ENCODE measurements at places on chromosomes 16 and 17.
A peak's percentile ranks its signal among the peaks of the same experiment; 100 is the strongest.

DNA sequence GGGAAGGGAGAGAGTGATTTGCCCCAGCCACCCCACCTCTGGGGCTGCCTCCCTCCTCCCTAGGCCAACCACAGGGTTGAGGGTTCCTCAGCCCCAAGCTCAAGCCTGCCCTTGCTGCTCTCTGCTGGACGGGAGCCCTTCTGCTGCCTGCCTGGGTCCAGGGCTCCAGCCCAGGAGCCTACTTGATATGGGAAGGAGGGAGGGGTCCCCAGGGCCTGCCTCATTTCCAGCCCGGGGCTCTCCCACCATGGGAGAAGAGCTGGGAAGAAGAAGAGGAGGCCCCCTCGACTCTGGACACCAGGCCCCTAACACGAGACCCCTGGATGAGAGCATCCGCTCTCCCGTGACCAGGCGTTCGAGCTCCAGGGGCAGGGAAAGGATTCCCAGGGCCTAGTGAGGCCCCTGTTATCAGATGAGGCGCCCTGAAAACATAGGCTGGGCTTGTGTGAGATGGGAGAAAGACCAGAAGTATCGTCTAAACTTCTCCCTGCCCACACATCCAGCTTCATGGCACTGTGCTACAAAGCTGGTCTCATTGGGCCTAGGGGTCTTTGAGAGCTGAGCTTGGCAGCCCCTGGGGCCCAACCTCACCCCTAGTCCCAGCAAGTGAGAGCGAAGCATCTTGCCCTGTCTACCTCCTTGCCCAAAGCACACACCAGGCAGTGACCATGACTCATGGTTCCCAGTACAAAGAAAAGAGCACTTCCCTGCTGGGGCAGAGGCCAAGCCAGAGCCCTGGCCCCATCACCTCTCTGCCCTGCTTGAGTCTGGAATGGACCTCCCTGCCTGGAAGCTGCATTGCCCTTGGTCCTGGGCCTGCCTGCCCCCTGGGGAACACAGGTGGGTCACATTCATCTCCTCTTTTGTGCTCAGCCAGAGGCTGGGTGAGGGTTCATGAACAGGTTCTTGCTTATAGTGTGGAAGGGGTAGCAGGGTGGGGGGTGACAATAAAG, 987 bp downstream of the SLC16A5 start:
- DNase-seq: no peak

DNA sequence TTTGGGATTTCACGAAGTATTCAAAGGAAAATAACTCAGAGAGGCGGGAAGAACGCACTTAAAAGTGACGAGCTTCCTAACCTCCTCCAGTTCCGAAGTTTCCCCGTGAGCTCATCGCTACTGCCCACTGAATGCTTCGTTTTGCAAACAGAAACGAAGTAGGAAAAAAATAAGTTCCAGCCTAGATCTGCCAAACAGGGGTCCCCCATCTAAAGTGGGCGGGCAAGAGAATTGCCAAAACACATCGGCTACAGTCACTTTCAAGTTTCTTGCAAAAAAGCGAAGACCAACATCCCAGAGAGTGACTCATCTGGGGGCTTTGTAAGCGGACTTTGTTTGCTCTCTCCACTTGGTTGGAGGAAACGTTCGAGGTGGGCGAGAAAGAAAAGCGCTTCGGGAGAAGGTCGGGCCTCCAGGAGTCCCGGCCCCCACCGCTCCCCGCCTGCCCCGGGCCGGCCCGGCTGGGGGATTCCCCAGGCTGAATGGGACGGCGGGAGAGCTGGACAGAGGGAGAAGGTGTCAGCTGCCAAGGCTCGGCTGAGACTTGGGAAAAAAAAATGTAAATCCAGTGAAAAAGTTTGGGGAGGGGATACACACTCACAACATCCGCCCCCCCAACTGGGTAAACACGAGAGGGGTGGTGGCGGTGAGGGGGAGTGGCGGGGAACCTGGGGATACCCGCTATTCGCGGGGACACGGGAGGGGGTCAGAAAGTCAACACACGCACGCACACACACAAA, 1.0 kb downstream of the VEZF1 start:
- DNase-seq: no peak

DNA sequence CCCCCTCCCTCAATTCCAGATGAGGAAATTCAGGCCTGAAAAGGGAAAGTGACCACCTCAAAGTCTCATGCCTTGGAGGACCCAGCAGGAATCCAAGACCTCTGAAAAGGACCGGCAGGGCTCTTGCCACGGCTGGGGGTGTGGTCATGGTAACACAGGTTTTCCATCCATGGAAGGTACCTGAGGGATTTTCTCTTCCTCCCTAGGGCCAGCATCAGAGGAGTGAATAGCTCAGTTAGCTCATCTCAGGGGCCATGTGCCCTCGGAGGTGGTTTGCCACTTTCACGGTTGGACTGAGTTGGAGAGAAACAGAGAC, 1.3 kb downstream of the CIITA start:
- DNase-seq: no peak

DNA sequence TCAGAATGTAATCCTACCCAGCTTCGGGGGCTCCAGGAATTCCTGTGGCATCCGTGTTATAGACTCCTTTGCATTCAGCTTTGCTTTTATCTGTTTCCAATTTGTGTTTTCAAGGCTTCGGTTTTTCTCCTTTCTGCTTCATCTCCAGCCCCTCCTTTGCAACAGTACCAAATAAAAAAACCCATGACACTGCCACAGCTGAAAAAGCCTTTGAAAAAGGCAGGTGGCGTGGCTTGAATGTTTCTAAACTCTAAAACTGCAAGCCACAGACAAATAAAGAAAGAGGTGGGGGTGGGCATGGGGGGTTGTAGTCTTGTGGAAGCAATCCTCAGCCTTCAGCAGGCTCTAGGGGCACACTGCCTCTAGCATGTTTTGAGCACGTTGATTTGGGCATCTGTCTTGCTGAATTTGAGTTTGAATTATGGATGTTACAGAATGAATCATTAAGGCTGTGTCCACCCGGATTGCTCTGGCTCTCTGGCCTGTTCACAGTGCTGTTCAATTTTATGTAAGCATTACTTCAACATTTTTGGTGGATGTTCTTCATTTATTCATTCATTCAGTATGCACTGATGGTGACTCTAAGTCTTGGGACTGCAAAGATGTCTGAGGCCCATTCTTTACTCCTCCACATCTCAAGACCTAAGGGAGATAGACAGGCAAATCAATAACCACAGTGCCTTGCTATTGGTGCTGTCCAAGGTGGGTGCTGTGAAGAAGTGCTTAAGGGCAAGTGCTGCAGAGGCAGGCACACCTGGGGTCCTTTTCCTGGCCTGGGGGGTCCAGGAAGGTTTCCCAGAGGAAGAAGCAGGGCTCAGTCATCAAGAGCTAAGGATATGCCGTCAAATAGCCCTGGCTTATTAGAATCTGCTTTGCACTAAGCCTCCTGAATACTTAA, 77.4 kb downstream of the CDH13 start:
- DNase-seq: no peak

DNA sequence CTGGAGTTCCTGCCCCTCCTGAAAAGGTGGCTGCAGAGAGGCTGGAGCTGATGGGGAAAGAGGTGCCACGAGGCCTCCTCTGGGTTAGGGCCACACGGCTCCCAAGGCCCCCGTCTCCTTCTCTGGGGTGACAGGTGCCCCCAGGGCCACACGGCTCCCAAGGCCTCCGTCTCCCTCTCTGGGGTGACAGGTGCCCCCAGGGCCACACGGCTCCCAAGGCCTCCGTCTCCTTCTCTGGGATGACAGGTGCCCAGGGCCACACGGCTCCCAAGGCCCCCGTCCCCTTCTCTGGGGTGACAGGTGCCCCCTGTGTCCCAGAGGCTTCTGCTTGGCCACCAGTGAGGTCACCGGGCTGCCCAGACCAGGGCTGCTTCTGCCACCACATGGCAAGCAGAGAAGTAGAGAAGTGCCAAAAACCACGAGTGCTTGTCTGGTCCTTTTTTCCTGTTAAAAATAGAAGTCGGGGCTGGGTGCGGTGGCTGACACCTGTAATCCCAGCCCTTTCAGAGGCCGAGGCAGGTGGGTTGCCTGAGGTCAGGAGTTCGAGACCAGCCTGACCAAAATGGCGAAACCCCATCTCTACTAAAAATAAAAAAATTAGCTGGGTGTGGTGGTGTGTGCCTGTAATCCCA, 4.1 kb downstream of the CAPN15 start:
- DNase-seq: no peak

DNA sequence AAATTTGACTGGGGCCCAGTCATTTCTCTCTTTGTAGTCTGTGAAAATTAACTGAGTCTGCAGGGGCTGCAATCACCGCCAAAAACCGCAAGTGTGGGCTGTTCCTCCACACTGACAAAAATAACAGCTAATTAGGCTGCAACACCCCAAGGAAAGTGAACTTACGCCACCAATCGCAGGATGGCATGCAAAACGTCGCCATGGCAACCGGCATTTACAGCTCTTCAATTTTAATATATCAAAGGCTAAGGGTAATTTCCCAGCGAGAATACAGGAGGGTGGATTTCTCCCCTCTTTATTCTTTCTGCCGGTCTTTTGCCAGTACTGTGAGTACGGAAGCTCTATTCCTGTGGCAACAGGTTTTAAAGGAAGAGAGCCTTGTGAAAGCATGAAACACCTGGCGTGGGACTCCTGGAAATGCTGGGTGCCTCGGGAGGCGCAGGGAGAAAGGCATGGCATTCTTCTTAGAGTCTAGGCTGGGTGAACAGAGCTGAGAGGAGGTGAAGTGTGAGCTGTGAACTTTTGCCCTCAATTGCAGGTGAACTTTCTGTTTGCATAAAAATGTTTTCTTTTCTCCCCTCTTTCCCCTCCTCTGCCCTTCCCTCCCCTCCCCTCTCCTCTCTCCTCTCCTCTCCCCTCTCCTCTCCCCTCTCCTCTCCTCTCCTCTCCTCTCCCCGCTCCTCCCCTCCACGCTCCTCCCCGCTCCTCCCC, 399.7 kb downstream of the XYLT1 start:
- peak; percentile 37 for DNase-seq

DNA sequence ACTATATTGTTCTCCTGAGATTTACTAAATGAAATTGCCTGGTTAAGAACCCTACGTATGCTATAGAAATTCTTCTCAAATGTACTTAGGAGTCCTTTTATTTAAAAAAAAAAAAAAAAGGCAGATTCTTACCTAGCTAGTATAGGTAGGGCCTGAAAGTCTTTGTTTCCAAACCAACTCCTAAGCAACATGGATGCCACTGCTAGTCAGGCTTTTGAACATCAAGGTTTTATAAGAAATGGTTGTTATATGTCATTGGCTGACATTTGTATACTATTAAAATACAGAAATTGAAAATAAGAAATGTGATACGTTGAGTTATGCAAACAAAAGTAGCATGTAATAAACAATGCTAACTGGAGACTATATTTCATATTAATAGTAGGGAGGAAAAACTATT, 1.2 kb downstream of the EVI2A start:
- no peak for DNase-seq

DNA sequence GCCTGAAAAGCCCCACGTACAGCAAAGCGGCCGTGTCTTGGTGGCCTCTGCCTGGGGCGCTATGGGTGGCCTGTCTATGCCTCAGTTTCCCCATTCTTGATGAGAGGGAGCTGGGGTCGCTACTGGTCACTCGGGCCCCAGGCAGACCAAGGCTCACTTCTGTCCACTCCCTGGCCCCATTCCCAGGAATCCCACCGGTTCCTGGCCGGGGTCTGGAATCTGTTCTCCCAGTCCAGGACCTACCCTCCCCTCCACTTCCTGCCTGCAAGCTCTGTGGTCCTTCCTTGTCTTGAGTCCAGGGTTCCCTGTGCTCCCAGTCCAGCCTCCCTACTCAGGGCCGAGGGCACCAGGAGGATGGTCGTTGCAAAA, 24.5 kb downstream of the METRNL start:
- DNase-seq: no peak

DNA sequence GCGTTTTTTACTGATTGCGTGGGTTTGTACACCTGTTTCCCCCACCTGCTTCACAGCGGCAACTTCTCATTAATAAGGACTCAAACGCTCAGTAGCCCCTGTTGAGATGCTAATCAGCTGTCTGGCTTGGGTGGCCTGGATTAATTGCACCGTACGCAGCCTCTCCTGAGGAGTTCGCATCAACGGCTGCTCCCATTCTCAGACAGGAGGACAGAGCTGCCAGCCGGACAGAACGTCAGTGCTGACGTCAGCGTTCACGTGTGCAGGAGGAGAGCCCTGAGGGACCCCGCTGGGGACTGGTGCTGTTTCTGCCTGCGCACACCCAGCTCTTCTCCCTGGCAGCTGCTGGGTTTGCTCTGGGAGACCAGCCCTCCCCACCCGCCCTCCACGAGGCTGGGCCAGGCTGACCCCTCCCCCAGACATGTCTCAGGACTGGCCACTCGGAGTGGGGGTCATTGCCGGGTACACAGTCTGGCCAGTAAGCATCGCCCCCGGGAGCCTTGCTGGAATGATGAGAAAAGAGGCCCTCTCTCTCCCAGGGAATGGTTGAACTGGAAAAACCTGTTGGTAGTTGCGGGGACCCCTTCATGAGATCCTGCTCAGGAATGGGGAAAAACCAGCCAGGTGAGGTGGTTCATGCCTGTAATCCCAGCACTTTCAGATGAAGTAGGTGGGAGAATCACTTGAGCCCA, 5.7 kb upstream of the BANP start:
- no peak for DNase-seq

GRCh38 chr17:66643815-66644710, 190.9 kb upstream of the CACNG5 start:
- DNase-seq: no peak

GRCh38 chr17:46742565-46743270, 75.8 kb downstream of the WNT3 start:
- DNase-seq: no peak

- DNase-seq: no peak
Measured at GRCh38 chr17:53942436-53942835, 119.7 kb downstream of the KIF2B start.

DNA sequence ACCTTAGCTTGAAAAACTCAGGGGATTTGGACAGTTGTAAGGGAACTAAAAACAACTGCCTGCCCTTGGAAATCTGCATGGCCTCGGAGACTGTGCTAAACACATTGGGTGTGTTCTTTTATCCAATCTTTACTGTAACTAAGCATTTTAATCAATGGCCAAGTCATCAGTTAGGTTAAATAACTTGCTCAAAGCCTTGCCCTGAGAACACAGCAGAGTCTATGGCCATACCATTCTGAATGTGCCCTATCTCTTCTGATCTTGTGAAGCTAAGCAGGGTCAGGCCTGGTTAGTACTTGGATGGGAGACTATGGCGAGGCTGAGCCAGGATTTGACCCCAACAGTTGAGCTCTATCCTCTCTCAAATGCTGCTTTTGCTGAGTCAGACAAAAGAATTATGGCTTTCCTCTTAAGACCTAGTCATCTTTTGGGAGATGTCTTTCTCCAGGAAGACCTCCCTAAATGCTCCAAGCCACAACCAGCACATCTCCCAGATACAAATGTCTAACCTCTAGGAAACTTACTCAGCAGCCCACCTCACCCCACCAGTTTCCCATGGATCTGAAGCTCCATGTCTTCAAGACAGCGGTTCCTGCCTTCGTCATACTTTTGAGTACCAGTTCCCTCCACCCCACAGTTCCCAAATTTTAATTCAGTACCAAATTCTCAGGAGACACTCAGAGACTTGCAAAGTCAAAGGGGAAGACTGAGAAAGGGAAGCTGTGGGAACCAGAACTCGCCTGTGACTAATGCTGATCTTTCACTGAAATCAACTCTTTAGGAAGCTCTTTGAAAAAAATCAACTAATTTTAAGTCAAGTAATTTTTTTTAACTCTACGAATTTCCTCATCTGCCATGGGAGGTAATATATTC, 336.1 kb downstream of the MAF start:
- no peak for DNase-seq

- peak; percentile 61 for DNase-seq
Measured at GRCh38 chr17:48804936-48805411, 12.1 kb downstream of the TTLL6 start.
